ENCODE measurements at places on chromosomes 11 and 22.
A peak's percentile ranks its signal among the peaks of the same experiment; 100 is the strongest.

DNA sequence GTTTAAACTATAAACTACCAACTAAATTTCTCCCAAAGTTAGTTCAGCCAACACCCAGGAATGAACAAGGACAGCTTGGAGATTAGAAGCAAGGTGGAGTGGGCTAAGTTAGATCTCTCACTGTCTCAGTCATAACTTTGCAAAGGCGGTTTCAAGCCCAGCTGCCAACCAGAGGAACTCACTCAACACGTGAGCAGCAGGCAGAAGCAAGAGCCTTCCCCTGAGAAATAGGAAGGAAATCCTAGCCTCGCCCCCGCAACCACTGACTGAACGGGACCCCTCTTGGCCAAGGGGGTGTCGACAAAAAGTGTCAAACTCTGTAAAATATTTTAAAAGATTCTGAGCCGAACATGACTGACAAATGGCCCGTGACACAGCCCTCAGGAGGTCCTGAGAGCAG, 4.4 kb upstream of the KRTAP5-9 start:
- no peak for DNase-seq
- no peaks in the 10 kb centered on the region for H3K27me3 ChIP-seq
- H3K27ac ChIP-seq = no peak overlapping the region

GRCh38 chr11:126421271-126421671, 65.8 kb downstream of the ST3GAL4 start:
- H3K4me3 ChIP-seq = no peak overlapping the region
- H3K4me1 ChIP-seq = peaks cover 21% of the 10 kb centered on the region
- H3K27ac ChIP-seq = no peak overlapping the region
- DNase-seq = no peak
- H3K36me3 ChIP-seq = no peaks in the 10 kb centered on the region
- H3K27me3 ChIP-seq = no peaks in the 10 kb centered on the region

- H3K27me3 ChIP-seq = no peaks in the 10 kb centered on the region
- no peaks in the 10 kb centered on the region for H3K4me1 ChIP-seq
- no peak overlapping the region for H3K4me3 ChIP-seq
- H3K27ac ChIP-seq = no peak overlapping the region
- DNase-seq = no peak
Observed at GRCh38 chr11:3134651-3135480, 30.2 kb downstream of the OSBPL5 start.

GRCh38 chr11:69337211-69337721, 43.3 kb downstream of the MYEOV start:
- no peaks in the 10 kb centered on the region for H3K4me1 ChIP-seq
- H3K27ac ChIP-seq = no peak overlapping the region
- no peaks in the 10 kb centered on the region for H3K36me3 ChIP-seq
- H3K27me3 ChIP-seq = no peaks in the 10 kb centered on the region

GRCh38 chr11:111392552-111392951, 13.5 kb upstream of the POU2AF1 start:
- no peaks in the 10 kb centered on the region for H3K4me1 ChIP-seq
- H3K36me3 ChIP-seq = no peaks in the 10 kb centered on the region
- no peak overlapping the region for H3K4me3 ChIP-seq
- no peak overlapping the region for H3K27ac ChIP-seq
- no peak for DNase-seq

DNA sequence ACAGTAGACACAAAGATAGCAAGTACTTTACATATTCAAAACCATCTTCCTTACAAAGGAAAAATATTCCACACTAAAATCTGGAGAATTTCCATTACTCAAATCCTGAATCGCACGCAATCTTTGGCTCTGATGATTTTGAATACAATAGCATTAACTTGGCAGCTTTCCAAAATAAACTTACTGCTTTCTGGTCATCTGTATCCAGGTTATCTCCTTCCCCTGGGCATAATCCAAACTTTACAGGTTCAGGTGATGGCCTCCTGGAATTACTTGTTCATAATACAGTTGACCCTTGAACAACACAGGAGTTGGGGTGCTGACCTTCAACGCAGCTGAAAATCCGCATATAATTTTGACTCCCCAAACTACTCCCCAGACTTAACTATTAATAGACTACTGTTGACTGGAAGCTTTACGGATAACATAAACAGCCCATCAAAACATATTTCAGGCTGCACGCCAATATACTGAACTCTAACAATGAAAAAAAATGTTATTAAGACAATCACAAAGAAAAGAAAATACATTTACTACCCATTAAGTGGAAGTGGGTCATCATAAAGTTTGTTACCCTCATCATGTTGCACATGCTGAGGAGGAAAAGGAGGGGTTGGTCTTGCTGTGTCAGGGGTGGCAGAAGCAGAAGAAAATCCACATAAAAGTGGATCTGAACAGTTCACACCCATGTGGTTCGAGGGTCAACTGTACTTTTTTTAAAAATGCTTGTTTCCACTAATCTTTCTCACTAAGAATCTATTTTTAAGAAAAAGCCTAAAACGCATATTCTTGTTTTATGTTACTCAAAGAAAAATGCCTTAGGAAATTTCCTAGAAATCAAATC, 6.5 kb downstream of the MTMR2 start:
- H3K4me1 ChIP-seq = no peaks in the 10 kb centered on the region
- no peaks in the 10 kb centered on the region for H3K27me3 ChIP-seq

DNA sequence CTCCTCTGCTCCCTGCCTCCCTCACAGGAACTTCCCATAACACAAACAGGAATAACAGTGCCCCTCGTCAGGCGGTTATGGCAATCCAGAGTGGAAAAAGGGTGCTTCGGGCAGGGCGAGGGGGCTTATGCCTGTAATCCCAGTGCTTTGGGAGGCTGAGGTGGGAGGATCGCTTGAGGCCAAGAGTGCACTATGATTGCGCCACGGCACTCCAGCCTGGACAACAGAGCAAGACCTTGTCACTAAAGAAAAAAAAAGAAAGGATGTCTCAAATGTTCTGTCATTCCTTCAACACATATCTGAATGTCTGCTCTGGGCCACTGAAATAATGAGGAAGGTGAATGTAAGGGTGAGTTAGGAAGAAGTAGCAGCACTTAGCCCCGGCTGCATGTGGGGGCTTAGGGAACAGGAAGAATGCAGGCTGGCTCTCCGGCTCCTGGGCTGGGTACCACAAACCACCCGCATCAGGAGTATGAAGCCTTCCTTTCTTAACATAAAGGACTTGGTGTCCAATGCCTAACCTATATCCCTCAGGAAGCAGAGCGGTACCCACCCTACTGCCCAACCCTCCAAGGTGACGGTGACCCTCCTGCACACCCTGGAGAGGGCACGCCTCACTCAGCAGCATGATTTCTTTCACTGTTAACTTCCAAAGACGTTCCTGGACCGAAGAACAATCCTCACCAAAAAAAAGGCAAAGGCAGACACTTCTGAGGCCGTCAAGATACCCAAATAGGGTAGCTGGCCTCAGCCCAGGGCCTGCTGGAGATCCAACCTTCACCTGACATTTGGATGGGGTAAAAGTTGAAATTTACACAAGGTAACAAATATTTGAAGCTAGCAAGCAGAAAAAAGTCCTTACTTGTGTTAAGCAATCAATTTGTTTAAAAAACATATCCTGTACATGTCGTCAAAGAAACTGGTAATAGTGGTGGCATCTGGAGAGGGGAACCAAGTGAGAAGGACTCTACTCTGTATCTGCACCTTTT, 3.8 kb downstream of the CPT1A start:
- peaks cover 29% of the 10 kb centered on the region for H3K27me3 ChIP-seq
- peaks cover 13% of the 10 kb centered on the region for H3K4me1 ChIP-seq
- no peak overlapping the region for H3K4me3 ChIP-seq
- H3K27ac ChIP-seq = no peak overlapping the region

DNA sequence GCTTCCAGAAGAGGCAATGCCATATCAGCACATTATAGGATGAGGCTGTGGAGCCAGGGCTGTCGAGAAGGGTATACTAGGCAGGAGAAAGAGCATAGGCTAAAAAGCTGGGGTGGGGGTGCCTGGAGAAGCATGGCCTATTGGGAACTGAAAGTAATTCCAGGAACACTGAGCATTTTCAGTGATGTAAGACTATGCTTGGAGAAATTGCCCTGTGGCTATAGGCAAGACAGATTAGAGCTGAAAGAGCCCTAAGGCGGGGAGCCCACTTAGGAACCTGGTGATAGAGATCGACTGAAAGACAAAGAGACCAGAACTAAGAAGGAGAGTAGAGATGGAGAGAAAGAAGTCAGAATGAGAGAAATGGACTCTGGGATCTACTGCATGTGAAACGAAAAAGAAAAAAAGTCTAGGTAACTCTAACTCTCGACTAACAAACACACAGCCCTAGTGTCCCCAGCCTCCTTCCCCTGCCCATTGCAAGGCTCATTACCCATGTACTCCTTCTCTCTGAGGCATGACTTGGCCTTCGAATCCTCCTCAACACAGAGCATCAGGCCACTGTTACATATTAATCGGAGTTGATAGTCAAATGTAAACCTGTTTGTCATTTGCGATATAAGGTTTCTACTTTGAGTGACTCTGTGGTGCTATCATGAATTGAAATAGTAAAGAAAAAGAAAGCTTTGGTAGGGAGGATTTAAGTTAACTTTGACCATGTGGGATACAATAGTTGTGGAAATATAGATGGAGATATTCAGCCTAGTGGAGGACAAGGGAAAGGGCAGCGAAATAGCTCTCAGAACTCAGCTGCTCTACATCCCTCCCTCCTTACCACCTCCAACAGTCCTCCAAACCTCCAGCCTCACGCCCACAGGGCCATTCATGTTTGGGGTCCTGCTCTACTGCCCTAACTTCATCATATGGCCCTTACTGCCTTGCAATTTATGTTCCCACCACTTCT, 52.3 kb upstream of the BMAL1 start:
- H3K36me3 ChIP-seq = no peaks in the 10 kb centered on the region
- peaks cover 27% of the 10 kb centered on the region for H3K4me1 ChIP-seq
- no peak overlapping the region for H3K27ac ChIP-seq

GRCh38 chr11:12079726-12080556, 30.4 kb upstream of the MICAL2 start:
- no peak overlapping the region for H3K4me3 ChIP-seq
- H3K27ac ChIP-seq = no peak overlapping the region
- H3K4me1 ChIP-seq = no peaks in the 10 kb centered on the region
- no peaks in the 10 kb centered on the region for H3K27me3 ChIP-seq
- no peak for DNase-seq

DNA sequence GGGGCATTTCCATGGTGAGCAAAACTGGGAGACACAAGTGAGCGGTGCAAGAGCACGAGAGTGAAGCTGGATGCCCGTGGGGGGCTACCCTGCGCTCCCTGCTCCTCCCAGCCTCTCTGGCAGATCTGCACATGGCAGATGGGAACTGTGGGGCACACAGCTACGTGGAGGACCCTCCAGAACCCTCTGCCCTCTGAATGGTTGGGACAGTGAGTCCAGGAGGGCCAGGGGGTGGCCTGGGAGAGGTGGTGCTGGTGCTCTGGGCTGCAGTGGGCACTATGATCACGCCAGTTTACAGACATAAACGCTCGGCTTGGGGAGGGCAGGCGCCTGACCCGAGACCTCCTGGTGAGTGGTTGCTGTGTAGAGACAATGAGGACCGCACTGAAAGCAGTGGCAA, 205.9 kb downstream of the CTTN start:
- no peaks in the 10 kb centered on the region for H3K4me1 ChIP-seq
- H3K36me3 ChIP-seq = no peaks in the 10 kb centered on the region
- no peaks in the 10 kb centered on the region for H3K27me3 ChIP-seq
- H3K27ac ChIP-seq = no peak overlapping the region

DNA sequence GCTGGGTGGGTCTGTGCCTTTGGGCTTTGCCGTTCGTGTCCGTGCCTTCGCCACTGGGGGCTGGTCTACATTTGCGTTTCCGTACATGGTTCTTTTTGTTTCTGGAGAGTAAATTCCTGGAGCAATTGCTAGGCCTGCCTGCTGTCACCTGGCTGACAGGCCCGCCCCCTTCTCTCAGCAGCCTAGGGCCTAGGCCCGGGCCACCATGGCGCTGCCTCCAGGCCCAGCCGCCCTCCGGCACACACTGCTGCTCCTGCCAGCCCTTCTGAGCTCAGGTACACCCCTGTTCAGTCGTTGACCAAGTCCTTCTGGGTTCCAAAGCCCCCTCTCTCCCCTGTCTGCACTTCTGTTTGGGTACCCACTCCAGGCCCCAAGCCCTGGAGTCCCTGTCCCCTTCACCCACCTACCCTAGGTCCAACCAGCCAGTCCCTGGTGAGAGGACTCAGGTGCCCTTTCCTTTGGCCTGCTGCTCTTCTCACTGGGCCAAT, 649 bp downstream of the TMEM25 start:
- no peak for DNase-seq
- no peaks in the 10 kb centered on the region for H3K36me3 ChIP-seq
- H3K4me3 ChIP-seq = peak overlapping the region; percentile 97
- H3K4me1 ChIP-seq = no peaks in the 10 kb centered on the region
- H3K27me3 ChIP-seq = no peaks in the 10 kb centered on the region
- peak overlapping the region; percentile 57 for H3K27ac ChIP-seq

DNA sequence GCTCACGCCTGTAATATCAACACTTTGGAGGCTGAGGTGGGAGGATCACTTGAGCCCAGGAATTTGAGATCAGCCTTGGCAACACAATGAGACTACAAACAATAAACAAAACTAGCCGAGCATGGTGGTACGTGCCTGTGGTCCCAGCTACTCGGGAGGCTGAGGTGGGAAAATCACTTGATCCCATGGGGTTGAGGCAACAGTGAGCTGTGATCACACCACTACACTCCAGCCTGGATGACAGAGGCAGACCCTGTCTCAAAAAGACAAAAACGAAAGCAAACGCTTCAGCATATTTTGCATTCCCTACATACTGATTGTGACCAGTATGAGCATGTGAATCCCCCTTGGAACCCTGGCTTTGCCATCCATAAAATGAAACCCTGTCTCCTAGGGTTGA, 33.9 kb upstream of the MN1 start:
- no peak overlapping the region for H3K4me3 ChIP-seq
- H3K36me3 ChIP-seq = no peaks in the 10 kb centered on the region
- DNase-seq = no peak
- no peaks in the 10 kb centered on the region for H3K4me1 ChIP-seq
- no peaks in the 10 kb centered on the region for H3K27me3 ChIP-seq
- no peak overlapping the region for H3K27ac ChIP-seq

GRCh38 chr11:117519170-117519569, 191.5 kb downstream of the CEP164 start:
- H3K4me3 ChIP-seq = no peak overlapping the region
- DNase-seq = peak; percentile 25
- H3K36me3 ChIP-seq = no peaks in the 10 kb centered on the region
- H3K27me3 ChIP-seq = no peaks in the 10 kb centered on the region

DNA sequence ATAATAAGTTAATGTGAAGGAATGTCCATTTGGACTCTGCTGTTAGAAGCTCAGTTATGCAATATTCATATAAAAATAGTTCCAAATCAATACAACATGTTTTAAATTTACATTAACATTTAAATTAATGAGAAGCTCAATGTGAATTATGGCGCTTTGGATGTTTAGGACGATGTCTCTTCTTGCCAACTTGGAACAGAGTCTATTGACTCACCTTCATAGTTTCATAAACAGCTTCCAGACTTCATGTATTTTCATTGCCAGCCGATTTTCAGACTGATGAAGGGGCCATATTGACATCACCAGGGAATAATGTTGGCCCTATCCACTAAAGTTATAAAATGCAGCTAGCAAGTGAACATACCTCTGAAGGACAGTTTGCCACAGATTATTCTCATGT, 1136.2 kb downstream of the LRRC4C start:
- H3K4me3 ChIP-seq = no peak overlapping the region
- no peak for DNase-seq
- H3K36me3 ChIP-seq = no peaks in the 10 kb centered on the region
- H3K27me3 ChIP-seq = no peaks in the 10 kb centered on the region
- H3K27ac ChIP-seq = no peak overlapping the region
- H3K4me1 ChIP-seq = no peaks in the 10 kb centered on the region

GRCh38 chr11:31487848-31488247, 21.6 kb downstream of the IMMP1L start:
- peak; percentile 81 for DNase-seq
- H3K27me3 ChIP-seq = no peaks in the 10 kb centered on the region
